ENCODE measurements at places on chromosomes 3 and 15.

GRCh38 chr3:98563661-98564281 is 29.6 kb downstream of the CPOX start:
- DNase-seq: no peak

DNA sequence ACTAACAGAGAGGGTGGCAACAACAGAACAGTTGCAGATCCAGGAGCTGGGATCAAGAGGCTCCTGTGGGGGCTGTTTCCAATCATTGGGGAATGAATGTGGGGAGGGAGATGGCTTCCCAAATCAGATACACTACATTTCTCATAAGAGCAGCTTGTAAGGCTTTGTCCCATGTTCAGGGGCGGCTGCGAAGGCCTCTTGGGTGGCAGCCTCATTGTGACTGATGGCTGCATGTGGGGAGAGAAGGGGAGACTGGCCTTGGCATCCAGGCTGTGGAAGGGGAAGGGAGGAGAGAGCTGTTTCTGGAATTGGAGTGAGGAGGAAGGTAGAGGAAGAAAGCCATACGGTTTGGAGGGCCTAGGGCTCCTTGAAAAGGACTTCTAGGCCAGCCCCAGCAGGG is 326.6 kb upstream of the RGMA start:
- DNase-seq: no peak

DNA sequence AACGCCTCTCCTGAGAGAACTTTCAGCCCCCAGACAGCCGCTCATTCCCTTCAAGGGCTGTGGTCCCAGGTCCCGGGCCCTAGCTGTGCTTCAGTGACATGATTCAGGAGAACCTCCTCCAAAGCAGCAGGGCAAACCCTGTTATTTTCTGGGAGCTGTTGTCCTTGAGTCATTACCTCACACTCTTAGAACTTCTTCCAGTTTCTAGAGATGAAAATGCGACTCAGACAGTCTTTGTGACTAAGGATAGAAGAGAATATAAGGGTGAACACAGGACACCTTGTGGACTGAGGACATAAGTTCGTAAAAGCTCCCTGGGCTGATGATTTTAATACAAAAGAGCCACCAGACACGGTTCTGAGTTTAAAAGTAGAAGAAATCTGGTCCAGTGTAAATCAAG is 203.8 kb downstream of the RORA start:
- DNase-seq: no peak

DNA sequence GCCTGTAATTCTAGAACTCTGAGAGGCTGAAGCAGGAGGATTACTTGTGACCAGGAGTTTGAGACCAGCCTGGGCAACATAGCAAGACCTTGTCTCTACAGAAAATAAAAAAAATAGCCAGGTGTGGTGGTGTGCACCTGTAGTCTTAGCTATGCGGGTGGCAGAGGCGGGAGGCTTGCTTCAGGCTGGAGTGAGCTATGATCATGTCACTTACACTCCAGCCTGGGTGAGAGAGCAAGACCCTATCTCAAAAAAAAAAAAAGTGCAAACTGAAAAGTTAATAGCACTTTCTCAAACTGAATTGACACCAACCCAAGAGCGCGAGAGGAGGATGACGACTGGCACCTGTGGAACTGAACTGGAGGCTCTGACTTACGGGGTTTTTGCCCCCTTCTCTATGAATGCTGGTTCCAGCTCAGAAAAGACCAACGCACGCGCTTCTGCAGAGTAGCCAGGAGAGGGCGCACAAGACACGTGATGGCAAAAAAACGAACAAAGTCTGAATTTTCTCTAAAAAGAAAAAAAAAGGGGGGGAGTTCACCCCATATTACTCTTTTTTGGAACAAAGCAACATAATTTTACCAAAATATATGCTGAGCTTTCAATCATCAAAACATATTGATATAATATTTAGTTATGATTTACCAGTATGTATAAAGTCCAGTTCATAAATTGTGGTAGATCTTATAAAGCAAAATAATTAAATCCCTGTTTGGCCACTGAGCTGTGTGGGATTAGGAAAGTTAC is 23.7 kb downstream of the CFAP92 start:
- DNase-seq: peak; percentile 16

DNA sequence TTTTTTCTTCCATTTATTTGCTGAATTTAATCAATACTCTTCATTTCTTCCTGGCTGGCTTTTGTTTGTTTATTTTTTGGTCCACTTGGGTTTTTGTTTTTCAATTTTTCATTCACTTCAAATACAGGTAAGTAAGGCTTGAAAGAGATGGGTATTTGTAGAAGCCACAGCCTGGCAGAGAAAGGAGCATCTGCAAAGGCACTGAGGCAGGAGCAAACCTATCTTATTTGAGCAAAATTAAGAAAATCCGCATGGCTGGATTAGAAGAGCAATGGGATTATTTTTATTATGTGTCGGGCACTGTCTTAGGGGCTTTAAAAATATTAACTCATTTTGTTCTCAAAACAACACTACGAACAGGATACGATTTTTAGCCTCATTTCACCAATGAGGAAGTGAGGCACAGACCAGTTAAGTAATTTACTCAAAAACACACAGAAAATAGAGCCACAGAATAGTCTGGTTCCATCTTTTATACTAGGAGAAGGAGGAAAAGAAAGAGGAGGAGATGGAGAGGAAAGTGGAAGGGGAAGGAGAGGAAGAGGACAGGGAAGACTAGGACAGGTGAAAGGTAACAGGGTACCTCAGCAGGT is 35.1 kb upstream of the CCDC80 start:
- no peak for DNase-seq

DNA sequence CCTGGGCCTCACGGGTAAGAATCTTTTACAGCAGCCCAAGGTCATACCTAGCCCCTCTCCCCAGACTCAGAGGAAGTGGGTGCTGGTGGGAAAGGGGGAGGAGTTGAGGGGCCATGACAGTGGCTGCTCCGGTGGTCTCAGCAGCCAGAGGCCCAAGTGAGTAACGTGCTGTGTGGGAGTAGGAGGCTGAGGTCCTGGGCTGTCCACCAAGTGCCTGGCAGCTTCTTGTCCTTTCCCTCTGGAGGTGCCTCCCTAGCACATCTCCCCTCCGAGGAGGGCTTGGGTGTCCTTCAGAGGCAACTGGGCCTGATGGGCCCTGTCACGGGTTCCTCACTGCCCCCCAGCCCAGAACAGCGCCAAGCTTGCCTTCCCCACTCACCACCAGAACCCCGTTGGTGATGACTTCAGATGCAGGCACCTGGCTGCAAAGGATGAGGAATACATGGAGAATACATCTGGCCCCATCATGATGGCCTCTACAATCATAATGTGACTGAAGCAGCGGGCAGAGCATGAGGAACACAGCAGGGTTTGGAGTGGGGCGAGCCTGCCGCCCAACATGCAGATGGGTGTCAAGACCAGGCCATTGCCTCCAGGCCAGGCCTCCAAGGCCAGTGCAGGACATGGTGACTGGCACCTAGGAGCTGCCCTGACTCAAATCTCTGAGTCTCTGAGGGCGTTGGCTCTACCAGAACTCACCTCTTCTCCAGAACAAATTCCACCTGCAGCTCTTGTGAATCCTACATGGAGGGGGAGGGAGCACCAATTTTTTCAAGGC is 3.3 kb downstream of the PLA2G4F start:
- no peak for DNase-seq

DNA sequence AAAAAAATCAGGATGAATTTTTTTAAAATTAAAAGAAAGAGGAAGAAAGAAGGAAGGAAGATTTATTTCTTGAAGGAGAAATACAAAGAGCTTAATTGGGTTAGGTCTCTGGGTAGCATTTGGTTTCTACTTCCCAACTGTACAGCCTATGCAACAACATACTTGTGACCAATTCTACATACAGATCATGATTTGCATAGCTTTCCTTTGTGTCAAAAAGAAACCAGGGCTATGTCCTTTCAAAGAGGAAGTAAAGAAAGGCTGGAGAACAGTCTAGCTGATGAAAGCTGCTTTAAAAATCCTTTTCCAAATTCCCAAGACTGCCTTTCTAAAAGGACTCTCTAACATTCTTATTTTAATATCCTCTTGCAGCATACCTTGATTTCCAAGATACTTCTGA is 6.1 kb upstream of the HGD start:
- no peak for DNase-seq

Measured in glomerular endothelial cell (primary cell).